ENCODE measurements at places on chromosomes 5 and 9. TPM values are rescaled to one million over a fixed set of nuclear protein-coding genes. Genes with fewer than 3 reads are reported as not detected.

PCDHGA11 gene
- 3.2 TPM for total RNA-seq

RNF183 gene
- total RNA-seq, result 0.38 TPM

LCNL1 gene
- not detected for total RNA-seq

MRPS30 gene
- 61.6 TPM for total RNA-seq

PDZD2 gene
- 1.8 TPM for total RNA-seq

OR1Q1 gene
- total RNA-seq, result not detected

SPAAR gene
- not detected for total RNA-seq

DNM1 gene
- total RNA-seq, result 0.77 TPM

PTAR1 gene
- 53.9 TPM for total RNA-seq

SMIM33 gene
- not detected for total RNA-seq

FOXD4L5 gene
- 0.13 TPM for total RNA-seq

PRRX2 gene
- not detected for total RNA-seq

CDC20B gene
- total RNA-seq, result not detected

CDH9 gene
- total RNA-seq, result not detected

SHOC1 gene
- under 0.01 TPM for total RNA-seq

BRD8 gene
- 15.0 TPM for total RNA-seq

LTC4S gene
- total RNA-seq, result 0.38 TPM

GABRA1 gene
- not detected for total RNA-seq

PTGES gene
- total RNA-seq, result 0.90 TPM

IQGAP2 gene
- not detected for total RNA-seq

SPINK1 gene
- 1.1 TPM for total RNA-seq

FOXI1 gene
- total RNA-seq, result not detected

TAF11L5 gene
- total RNA-seq, result not detected

NDST1 gene
- 17.1 TPM for total RNA-seq

IFNE gene
- 12.4 TPM for total RNA-seq

STC2 gene
- 310 TPM for total RNA-seq

PCDHGB7 gene
- total RNA-seq, result 3.3 TPM

CDH18 gene
- total RNA-seq, result under 0.01 TPM

SLC31A2 gene
- 25.1 TPM for total RNA-seq

GRM6 gene
- total RNA-seq, result not detected

EQTN gene
- not detected for total RNA-seq

C9orf43 gene
- 0.13 TPM for total RNA-seq

FBLL1 gene
- not detected for total RNA-seq

BTNL9 gene
- total RNA-seq, result not detected

LRRC70 gene
- 1.6 TPM for total RNA-seq

ADAMTS6 gene
- 5.9 TPM for total RNA-seq

GDF9 gene
- total RNA-seq, result under 0.01 TPM

CFAP157 gene
- total RNA-seq, result not detected

BAG1 gene
- 68.7 TPM for total RNA-seq

MZB1 gene
- 0.13 TPM for total RNA-seq

C9 gene
- not detected for total RNA-seq

Data from bronchial epithelial cell (primary cell).